ENCODE measurements at places on chromosomes 2 and 18. TPM values are rescaled to one million over a fixed set of nuclear protein-coding genes. Genes with fewer than 3 reads are reported as not detected.

IL1R2 gene
- 0.88 TPM for total RNA-seq

- H3K27me3 ChIP-seq = no peaks in the 10 kb centered on the region
- H3K4me1 ChIP-seq = peaks cover 28% of the 10 kb centered on the region
- peak overlapping the region; percentile 95 for H3K27ac ChIP-seq
- peak; percentile 98 for DNase-seq
These were observed 548 bp downstream of the KANSL3 start for GRCh38 chr2:96637385-96638143.

GRCh38 chr2:212854116-212854515 lies 297.3 kb downstream of the IKZF2 start:
- H3K4me3 ChIP-seq = no peak overlapping the region
- no peaks in the 10 kb centered on the region for H3K4me1 ChIP-seq
- no peak for DNase-seq
- H3K36me3 ChIP-seq = no peaks in the 10 kb centered on the region
- no peak overlapping the region for H3K27ac ChIP-seq
- no peaks in the 10 kb centered on the region for H3K27me3 ChIP-seq

- no peak overlapping the region for H3K27ac ChIP-seq
- peaks cover 3% of the 10 kb centered on the region for H3K27me3 ChIP-seq
- H3K36me3 ChIP-seq = no peaks in the 10 kb centered on the region
- no peaks in the 10 kb centered on the region for H3K4me1 ChIP-seq
- H3K4me3 ChIP-seq = no peak overlapping the region
- DNase-seq = peak; percentile 57
These were observed 22.1 kb upstream of the TNS1 start for GRCh38 chr2:218024871-218025270.

GRCh38 chr18:79962835-79963657 lies 1.4 kb upstream of the HSBP1L1 start:
- no peaks in the 10 kb centered on the region for H3K27me3 ChIP-seq
- H3K4me1 ChIP-seq = peaks cover 44% of the 10 kb centered on the region
- peaks cover 10% of the 10 kb centered on the region for H3K36me3 ChIP-seq
- no peak for DNase-seq
- no peak overlapping the region for H3K4me3 ChIP-seq

GCKR gene
- total RNA-seq = 1.4 TPM

DNA sequence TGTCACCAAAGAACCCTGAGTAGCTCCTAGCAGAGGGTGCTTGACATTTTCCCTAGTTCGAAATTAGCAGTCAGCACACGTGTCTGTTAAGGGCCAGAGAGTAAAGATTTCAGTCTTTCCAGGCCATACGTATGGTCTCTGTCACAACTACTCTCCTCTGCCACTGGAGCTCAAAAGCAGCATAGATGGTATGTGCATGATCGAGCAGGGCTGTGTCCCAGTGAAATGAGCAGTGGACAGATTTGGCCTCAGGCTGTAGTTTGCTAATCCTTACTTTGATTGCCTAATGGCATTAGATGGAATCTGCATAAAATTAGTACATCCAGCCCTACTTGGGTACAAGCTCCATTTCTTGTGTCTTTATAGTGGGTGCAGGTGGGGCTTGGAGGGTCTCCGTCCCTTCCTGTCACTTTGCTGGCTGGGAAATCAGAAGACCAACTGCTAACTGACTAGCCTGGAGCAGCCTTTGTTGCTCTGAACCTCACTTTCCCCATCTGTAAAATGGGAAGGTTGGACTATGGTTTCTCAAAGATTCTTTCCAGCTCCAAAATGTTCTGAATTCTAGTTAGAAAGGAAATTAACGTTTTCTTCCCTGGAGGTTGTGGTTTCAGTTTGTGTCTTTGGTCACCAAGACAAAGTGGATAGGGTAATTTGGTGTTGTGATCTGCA lies 108.5 kb downstream of the GLI2 start:
- H3K4me3 ChIP-seq = no peak overlapping the region
- no peaks in the 10 kb centered on the region for H3K27me3 ChIP-seq
- no peak for DNase-seq
- peaks cover 5% of the 10 kb centered on the region for H3K4me1 ChIP-seq
- H3K27ac ChIP-seq = no peak overlapping the region

- peak; percentile 94 for DNase-seq
- H3K36me3 ChIP-seq = peaks cover 26% of the 10 kb centered on the region
- H3K4me3 ChIP-seq = peak overlapping the region; percentile 95
- H3K27me3 ChIP-seq = no peaks in the 10 kb centered on the region
These were observed 1.0 kb upstream of the TUBB6 start for GRCh38 chr18:12306752-12307700.

IL37 gene
- total RNA-seq = not detected

GRCh38 chr18:32759611-32760167 lies 13.1 kb downstream of the KLHL14 start:
- H3K36me3 ChIP-seq = no peaks in the 10 kb centered on the region
- no peaks in the 10 kb centered on the region for H3K4me1 ChIP-seq
- no peak for DNase-seq
- H3K4me3 ChIP-seq = no peak overlapping the region

DNA sequence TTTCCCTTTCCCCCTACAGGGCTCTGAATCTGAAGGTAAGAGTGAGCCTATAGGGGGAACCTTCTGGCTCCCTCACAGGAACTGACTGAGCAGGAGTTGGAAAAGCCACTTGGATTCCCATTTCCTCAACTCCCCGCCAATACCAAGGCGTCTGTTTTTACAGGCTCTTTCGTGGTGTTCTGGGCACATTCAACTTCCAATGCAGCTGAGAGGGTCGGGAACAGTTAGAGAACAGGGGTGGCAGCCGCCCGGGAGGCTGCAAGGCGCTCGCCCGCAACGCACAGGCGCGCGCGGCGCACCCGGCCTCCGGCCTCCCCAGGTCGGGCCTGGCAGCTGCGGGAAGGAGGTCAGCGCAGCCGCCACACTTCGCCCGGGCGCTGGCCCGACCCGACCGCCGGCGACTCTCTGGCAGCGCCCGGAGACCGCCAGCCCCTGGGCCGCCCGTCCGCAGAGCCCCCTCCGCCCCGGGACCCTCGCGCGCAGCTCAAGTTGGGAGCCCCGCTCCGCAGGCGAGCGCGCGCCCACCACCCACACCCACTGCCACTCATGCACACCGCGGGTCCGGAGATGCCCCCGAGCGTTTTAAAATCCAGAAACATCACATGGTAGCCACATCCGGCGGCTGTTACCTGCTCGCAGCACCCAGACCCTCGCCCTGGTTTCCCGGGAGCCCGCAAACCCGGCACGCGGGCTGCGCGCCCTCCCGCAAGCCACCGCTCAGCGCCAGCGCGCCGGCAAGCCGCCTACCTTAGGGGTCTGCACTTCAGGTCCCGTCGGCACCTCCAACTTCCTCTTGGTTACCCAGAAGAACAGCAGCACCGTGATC lies 816 bp downstream of the GALNT14 start:
- H3K36me3 ChIP-seq = no peaks in the 10 kb centered on the region
- no peak overlapping the region for H3K27ac ChIP-seq
- H3K4me1 ChIP-seq = no peaks in the 10 kb centered on the region
- DNase-seq = peak; percentile 88
- H3K4me3 ChIP-seq = peak overlapping the region; percentile 62

DNA sequence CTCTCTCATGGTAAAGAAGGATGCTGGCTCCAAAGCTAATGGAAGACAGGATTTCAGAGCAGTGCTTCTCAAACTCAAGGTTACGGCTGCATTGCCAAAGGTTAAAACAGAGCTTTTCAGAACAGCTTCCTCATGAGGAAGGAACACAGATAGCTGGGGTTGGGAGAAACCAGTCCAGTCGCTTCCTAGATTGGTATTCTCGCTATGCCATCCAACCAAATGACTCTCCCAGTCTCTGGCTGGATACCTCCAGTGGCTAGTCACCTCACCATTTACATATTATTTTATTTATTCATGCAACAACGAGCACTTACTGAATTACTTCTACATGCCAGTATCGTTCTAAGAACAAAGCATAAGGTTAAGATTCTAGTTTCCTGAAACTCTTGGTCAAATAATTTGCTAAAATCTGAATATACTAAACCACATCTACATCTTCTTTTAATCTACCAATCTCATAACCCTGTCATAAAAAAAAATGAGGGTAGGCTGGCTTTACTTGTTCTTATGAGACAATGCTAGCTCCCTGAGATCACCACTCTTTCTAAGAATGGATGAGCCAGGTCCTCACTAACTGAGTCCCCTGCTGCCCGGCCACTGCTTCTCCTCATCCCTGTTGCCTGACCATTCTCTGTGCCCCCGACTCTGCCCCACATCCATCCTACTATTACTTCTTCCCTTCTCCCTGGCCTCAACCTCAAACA lies 20.4 kb downstream of the KDSR start:
- peaks cover 75% of the 10 kb centered on the region for H3K36me3 ChIP-seq
- no peak for DNase-seq
- H3K4me3 ChIP-seq = no peak overlapping the region
- peak overlapping the region; percentile 45 for H3K27ac ChIP-seq

DNA sequence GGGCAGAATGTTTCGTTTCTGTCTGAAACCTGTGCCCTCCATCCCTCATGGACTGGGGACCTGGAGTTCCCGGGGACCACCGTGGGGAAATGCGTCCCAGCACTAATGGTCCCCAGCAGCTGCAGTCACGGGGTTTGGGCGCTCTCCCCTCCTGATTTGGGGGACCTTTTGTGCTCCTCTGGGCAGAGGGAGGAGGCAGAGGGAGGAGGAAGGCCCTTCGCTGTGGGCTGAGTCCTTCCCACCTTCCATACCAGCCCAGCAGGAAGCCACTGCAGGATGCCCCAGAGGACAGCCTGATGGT lies 3.2 kb downstream of the GPR35 start:
- peak; percentile 51 for DNase-seq
- peaks cover 5% of the 10 kb centered on the region for H3K4me1 ChIP-seq
- no peaks in the 10 kb centered on the region for H3K27me3 ChIP-seq
- no peak overlapping the region for H3K27ac ChIP-seq

- H3K27me3 ChIP-seq = no peaks in the 10 kb centered on the region
- DNase-seq = peak; percentile 57
- H3K36me3 ChIP-seq = no peaks in the 10 kb centered on the region
These were observed 43.6 kb downstream of the FECH start for GRCh38 chr18:57542812-57543427.

SKA1 gene
- total RNA-seq = 2.9 TPM

DNA sequence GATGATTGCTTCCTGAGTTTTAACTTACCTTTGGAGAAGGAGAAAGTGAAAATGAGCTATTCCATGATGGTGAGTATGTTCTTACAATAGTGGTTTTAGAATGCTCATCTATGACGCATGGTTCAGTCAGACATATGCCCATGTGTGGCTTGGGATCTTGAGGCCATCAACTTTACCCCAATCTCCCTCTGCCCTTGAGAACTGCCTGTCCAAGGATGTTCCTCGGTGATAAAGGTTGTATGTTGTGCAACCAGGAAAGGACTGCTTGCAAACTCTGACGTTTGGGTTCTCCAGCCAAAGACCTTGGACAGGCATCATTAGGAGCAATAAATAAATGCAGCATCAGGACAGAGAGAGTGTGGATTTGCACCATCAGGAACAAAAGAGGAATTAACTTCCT lies 165.0 kb downstream of the ZEB2 start:
- H3K27me3 ChIP-seq = no peaks in the 10 kb centered on the region
- no peak for DNase-seq
- no peaks in the 10 kb centered on the region for H3K36me3 ChIP-seq
- H3K4me1 ChIP-seq = peaks cover 27% of the 10 kb centered on the region
- no peak overlapping the region for H3K27ac ChIP-seq
- no peak overlapping the region for H3K4me3 ChIP-seq

GRCh38 chr2:180205621-180206235 lies 198.6 kb upstream of the CWC22 start:
- H3K4me3 ChIP-seq = no peak overlapping the region
- no peak for DNase-seq
- peaks cover 24% of the 10 kb centered on the region for H3K4me1 ChIP-seq
- H3K27me3 ChIP-seq = no peaks in the 10 kb centered on the region

GBX2 gene
- not detected for total RNA-seq

- H3K4me1 ChIP-seq = no peaks in the 10 kb centered on the region
- H3K27me3 ChIP-seq = no peaks in the 10 kb centered on the region
- no peak overlapping the region for H3K4me3 ChIP-seq
- no peaks in the 10 kb centered on the region for H3K36me3 ChIP-seq
These were observed 402.7 kb upstream of the SALL3 start for GRCh38 chr18:78576967-78577366.

DNA sequence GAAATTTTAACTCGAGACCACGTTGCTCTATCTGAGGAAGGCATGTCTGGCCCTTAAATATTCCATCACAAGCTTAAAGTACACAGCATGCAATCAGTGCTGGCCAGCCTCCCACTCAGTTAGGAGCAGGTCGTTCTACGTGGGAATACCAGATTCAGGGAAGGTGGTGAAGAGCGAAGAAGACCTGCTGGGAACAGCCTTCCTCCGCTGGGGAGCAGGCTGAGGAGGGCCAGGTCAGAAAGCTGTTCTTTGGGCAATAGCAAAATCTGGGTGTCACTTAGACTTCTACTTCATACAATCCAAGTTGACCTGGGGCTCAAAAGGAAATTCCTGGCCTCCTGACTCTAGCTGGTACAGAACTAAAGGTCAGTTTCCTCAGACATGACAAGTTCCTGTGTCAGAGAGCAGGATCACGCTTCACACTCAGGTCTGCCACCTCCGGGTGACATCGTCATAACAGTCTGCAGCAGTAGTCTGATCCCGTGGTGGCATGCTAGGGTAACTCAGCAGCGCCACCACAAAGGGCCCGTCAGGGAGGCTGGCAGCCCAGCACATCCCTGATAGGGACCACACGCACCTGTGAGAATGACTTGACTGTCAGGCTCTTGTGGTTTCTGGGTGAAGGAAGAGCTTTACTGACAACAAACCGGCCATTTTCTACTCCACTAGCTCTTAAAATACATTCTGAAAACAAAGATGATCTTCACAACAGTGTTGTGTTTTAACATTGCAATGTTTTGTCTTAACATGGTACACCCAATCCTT lies 35.2 kb upstream of the NAPG start:
- no peak for DNase-seq
- no peak overlapping the region for H3K4me3 ChIP-seq
- H3K27me3 ChIP-seq = peaks cover 6% of the 10 kb centered on the region
- no peaks in the 10 kb centered on the region for H3K4me1 ChIP-seq
- no peak overlapping the region for H3K27ac ChIP-seq

GRCh38 chr2:217398101-217398500 lies 538.2 kb upstream of the TNP1 start:
- no peak overlapping the region for H3K27ac ChIP-seq
- no peaks in the 10 kb centered on the region for H3K36me3 ChIP-seq
- no peaks in the 10 kb centered on the region for H3K27me3 ChIP-seq
- no peak overlapping the region for H3K4me3 ChIP-seq
- H3K4me1 ChIP-seq = peaks cover 36% of the 10 kb centered on the region
- no peak for DNase-seq

DNA sequence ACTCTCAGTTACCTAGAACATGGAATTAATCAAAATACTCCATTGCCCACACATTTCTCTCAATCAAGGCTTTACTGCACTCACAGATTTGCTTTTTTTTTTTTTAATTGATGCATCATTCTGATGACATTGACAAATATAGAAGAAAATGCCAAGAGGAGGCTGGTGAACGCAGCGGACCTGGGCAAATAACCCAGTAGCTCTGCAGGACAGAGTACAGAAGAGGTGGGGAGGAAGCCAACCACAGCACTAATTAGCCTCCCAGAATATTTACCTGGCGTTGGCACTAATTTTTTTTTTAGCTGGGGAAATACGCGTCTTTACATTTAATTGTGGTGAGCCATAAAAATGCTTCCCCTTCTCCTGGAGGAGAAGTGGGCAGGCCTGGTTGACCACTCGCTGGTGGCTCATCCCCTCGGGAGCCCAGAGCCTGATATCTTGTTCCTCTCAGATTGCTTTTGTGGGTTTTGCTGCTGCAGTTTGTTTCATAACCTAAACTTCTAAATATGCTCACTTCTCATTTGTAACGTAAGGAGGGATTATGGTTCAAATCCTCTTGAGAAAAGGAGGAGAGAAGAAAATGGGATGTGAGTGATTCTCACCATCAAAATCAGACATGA lies 165.8 kb upstream of the EPB41L3 start:
- no peaks in the 10 kb centered on the region for H3K36me3 ChIP-seq
- no peak for DNase-seq
- H3K4me1 ChIP-seq = no peaks in the 10 kb centered on the region
- no peak overlapping the region for H3K27ac ChIP-seq
- H3K27me3 ChIP-seq = no peaks in the 10 kb centered on the region

SERPINB10 gene
- 0.29 TPM for total RNA-seq
